ENCODE measurements at places on chromosomes 5 and 9.
A peak's percentile ranks its signal among the peaks of the same experiment; 100 is the strongest.

DNA sequence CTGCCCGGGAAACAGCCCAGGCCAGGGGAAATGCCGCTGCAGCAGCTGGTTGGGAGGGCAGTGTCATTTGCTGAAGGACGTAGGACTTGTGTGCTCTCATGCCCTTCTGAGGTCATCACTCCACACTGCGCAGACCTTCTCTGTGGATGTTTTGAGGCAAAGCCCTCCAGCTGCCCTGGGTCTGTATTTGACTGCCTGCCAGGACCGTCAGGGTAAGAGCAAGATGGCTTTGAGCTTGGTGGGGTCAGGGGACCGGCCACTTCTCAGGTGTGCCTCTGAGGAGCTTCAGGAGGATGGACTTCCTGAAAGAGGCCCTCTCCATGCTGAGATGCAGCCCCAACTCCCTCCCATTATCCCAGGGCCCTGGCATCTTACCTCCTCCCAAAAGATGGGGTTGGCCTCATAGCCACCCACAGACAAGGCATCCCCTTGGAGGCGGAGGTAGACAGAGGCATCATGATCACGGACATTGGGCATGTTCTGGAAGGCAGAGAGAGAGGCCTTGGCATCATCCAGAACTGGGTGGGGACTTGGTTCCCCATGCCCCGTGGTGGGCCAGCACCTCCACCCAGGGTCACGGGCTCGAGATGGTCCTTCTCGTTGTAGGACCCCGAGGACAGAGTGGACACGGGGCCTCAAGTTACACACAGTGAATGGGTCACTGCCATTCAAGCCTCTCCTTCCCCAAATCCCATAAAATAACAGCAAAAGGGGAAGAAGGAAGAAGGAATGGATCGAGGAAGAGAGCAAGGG, 19.4 kb downstream of the SARDH start:
- DNase-seq = no peak

GRCh38 chr5:502325-503079, 21.7 kb downstream of the SLC9A3 start:
- no peak for DNase-seq

DNA sequence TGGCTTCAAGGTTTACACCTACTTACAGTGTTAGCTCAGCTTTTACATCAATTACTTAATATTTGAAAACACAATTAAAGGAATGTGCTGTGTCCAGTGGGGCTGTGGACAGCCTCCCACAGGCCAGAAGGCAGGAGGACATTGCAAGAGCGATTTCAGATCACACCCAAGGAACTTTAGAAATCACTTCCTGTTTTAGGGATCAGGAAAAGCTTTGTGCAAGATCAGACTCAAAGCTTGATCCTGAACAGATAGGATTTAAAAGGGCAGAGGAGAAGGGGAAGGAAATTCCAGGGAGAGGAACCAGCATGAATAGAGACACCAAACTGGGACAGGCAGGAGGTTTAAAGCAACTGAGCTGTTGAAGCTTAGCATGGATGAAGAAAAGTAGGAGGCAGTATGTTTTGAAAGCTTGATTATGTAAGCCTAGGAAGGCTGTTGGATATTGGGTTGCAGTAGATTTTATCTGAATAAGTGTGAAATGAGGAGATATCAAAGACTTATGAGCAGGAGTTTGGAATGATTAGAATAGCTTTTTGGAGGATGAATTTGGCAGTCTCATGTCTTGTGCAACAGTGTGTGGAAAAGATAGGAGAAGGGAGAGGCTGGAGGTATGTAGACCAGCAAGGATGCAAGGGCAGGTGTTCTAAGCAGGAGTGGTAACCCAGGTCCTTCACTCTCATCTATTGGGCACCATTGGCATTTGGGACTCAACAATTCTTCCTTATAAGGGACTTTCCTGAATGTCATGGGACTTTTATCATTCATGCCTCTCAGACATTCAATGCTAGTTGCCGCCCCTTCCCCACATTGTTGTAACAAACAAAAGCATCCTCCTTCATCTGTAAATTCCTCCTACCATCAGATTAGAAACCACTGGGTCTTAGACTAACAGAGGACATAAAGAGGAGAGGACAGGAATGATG, 123.5 kb downstream of the TARS1 start:
- no peak for DNase-seq

DNA sequence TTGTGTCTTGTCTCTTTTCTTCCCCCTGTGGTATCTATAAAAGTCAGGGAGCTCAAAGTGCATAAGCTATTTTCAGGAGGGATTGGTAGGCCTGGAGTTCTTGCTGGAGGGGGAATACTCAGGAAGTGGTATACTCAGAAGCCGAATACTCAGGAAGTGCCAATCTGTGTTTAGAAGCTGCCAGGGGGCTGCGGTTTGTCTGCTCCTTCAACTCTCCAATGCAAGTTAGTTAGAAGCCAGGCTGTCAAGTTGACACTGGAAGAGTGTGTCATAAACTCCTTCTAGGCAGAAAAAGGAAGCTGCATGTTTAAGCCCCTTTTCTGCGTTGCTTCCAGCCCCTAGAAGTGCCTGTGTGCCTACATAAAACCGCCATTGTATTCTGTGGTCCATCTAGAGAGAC, 366.5 kb downstream of the TAF11L14 start:
- no peak for DNase-seq

GRCh38 chr5:57745029-57745428, 262.4 kb upstream of the ACTBL2 start:
- DNase-seq = no peak

GRCh38 chr5:177361418-177362291, 3.9 kb downstream of the RGS14 start:
- no peak for DNase-seq

- DNase-seq = no peak
These were observed 133.2 kb downstream of the CFAP90 start for GRCh38 chr5:7717691-7718090.

GRCh38 chr5:14342306-14342705, 199.2 kb downstream of the TRIO start:
- no peak for DNase-seq

DNA sequence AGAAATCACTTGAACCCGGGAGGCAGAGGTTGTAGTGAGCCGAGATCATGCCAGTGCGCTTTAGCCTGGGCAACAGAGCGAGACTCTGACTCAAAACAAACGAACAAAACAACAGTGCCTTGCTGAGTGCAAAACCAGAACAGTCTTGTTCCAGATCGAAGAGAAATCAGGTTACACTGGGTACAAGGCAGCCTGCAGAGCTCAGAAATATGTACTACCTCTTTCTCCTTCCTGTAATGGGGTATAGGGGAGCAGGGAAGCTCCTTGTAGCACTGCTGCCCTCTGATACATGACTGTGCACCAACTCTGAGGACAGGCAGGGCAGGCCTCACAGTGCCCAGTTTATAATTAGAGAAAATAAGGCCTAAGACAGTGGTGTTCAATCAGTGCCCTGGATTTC, 24.7 kb downstream of the TBC1D2 start:
- DNase-seq = no peak

DNA sequence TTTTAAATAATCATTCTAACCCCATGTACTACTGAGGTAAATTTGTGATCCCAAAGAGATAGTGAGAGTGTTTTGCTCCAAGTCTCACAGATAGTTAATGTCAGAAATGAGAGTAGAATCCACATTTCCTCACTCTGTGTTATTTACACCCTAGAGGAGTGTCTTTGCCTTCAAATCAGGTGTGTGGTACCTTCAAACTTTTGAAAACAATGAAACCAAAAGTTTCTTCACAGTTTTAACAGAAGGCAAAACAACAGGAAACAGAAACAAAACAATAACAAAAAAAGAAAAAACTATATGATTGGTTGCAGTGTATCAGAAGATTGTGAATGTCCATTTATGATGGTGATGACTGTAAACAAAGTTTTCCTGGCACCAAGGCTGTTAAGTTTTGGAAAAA, 85.9 kb downstream of the ERBIN start:
- DNase-seq = no peak

GRCh38 chr9:114086009-114086408, 7.9 kb upstream of the AMBP start:
- DNase-seq = no peak

DNA sequence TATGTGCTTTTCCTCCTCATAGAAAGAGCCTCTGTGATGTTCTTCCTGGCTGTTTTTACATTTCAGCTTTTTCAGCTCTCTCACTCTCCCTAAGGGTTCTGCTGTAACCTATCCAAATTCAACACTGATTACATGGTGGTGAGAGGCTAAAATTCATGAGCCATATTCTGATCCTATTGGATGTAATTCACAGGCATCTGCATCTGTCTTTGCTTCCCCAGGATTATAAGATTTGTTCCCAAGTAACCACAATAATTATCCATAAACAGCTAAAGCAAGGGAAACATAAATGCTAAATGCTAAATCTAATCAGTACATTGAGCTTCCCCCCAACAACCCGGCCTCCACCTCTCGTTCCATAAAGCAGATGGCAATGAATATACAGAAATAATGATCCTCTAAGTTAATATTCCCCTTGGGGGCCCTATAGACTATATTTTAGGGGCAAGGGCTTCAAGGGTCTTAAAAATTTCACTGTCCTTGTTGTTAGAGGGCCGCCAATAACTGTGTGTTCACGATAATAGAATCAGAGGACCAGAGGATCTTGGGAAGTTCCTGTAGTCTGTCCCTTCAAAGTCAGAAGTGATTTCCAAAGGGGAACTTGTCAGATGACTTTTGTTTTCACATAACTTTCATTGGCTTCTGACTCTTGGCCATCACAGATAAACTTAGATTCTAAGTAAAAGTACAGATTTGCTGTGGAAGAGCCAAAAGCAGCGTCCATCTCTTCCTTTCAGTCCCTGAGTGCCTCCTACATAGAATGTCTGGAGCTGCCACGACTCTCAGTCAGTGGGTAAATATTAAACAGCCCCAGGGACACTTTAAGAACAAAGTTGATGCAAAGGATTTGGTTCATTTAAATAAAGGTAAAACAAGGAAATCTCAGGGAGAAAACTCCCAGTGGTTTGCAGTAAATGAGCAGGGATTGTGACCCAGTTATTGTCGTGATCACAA, 125.6 kb downstream of the ALDH1A1 start:
- DNase-seq = no peak

- peak; percentile 98 for DNase-seq
These were observed 51.4 kb downstream of the PFDN1 start for GRCh38 chr5:140251527-140251973.

DNA sequence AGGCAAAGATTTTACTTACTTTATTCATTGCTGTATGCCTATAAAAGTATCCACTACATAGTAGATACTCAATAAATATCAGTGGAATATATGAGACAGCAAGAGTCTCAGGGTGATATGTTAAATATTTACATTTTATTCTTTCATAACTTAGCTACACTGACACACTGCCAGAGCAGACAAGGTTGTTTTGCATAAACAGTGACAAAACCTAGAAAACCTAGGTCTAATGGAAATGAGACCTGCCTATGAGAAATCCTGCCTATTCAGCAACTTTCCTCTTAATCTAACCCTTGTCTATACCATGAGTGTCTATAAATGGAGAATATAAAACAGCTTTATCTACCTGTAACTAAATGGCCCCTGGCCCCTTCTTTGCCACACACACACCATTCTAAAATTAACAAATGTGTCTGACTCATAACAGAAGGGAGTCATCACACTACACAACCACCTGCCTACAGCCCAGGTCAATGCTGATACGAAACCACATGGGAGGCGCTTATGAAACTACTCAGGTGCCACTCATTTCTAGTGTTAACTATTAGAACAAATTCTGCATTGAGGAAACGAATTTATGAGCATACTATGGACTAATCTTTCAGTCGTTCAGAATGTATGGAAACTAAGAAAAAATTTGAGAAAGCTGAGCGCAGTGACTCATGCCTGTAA, 60.3 kb downstream of the UBAP2 start:
- no peak for DNase-seq

GRCh38 chr5:123438244-123438643, 15.0 kb upstream of the CEP120 start:
- DNase-seq = no peak

- peak; percentile 28 for DNase-seq
These were observed 9.7 kb downstream of the ORM2 start for GRCh38 chr9:114339130-114339908.

DNA sequence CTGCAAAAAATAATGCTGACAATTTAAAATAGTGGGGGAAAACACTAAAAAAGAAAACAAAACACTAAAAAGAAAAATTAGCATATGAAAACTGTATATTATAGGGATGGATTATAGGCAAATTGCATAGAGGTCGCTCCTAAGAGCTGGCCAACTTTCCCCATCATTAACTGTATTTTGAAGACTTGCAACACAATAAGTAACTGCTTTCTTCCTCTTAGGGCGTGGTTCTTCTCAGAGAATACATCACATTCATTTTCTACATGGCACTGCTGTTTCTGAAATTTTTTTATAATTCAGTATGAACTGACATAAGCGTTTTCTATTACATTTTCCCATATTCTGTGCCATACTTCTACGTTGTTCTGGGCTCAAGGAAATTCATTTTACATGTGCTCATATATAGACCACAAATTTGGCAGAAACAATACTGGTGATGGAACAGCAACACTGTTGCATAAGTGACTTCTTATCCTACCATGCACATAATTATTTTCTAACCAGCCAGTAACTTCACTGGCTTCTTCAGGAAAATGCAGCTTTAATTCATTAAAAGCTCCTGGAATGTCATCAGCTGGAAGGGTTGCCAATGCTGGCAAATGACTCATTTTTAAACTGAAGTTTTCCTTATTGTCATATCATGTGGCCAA, 171.2 kb upstream of the DMAC1 start:
- no peak for DNase-seq

DNA sequence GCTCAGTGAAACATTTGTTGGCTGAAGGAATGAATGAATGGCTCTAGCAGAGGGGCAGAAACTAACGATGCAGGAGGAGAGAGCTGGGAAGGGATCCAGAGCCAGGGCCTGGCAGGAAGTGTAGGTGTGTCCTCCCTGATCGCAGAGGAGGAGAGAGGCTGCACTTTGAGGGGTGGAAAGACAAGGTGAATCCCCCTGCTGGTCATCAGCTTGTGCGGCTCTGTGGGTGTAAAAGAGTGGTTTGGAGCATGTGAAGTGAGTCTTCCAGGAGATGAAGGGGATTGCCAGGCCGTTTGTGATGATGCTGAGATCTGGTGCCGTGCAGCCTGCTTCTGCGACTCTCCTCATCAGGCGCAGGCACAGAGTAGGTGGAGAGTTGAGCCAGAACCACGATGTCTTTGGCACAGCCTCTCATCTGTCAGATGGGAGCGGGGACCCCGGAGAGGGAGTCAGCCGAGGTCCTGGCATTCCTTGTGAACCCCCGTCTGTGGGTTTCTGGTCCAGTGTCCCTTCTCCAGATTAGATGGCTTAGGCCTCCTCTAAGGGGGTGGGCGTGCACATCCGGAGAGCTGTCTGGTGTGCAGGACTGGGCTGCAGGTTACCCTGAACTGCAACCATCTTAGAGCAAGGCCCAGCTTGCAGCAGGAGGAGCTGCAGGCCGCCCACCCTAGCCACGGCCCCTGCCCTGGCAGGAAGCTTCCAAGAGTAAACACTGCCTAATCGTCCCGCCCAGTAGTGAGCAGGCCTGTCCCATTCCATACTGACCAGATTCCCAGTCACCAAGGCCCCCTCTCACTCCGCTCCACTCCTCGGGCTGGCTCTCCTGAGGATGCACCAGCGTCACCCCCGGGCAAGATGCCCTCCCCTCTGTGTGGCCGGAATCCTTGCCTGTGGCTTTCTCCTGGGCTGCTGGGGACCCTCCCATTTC, at the start of gene ADAMTS13:
TSS of gene ADAMTS13 (plus strand) at position 753 of the 928 bp plus-strand sequence. CDS start at position 830, 77 bp downstream.
- peak; percentile 36 for DNase-seq

- no peak for DNase-seq
These were observed 238.1 kb downstream of the GAS1 start for GRCh38 chr9:86708918-86709835.

Data from SW480 (cell line).